GM23338 (cell line): ENCODE measurements at places on chromosomes 3 and 15. TPM values are rescaled to one million over a fixed set of nuclear protein-coding genes. Genes with fewer than 3 reads are reported as not detected.

GRCh38 chr3:190229632-190230424 lies 92.4 kb downstream of the CLDN1 start:
- DNase-seq: no peak

GRCh38 chr3:103684904-103685303 lies 1250.1 kb downstream of the ZPLD1 start:
- no peak for DNase-seq

DNA sequence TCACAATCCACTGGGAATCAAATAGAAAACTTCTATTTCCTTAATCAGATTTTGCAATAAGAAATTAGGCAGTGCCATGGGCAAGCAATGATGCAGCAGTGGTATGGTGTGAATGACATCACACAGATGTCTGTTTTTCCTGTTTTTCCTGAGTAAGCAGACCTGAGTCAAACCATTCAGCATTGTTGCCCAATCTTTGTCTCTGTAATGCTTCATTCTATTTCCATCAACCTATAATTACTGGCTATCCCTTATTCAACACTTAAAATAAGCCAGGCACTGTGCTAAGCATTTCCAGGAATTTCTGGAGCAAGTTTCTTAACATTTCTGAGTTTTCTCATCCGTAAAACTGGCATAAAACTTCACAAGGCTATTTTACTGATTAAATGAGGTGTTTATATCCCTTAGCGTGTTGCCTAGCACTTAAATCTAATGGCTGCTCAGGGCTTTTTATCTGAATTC lies 11.3 kb upstream of the OXSR1 start:
- DNase-seq: no peak

- DNase-seq: no peak
Observed at GRCh38 chr15:73934281-73934680, 8.0 kb downstream of the LOXL1 start.

The LRRC49 gene
- total RNA-seq: 13.3 and 14.6 TPM in 2 replicates

The ZIC1 gene
- total RNA-seq: 0.19 and 0.21 TPM in 2 replicates

The GOLGA8O gene
- total RNA-seq: not detected in 2 replicates

The C2CD4A gene
- 0.07 and 0.19 TPM in 2 replicates for total RNA-seq
